ENCODE measurements at places on chromosomes 4 and X. TPM values are rescaled to one million over a fixed set of nuclear protein-coding genes. Genes with fewer than 3 reads are reported as not detected.
A peak's percentile ranks its signal among the peaks of the same experiment; 100 is the strongest.

GRCh38 chrX:140756941-140757340, 47.4 kb downstream of the LINC00632 start:
- H3K27ac ChIP-seq: no peak overlapping the region
- H3K4me1 ChIP-seq: no peaks in the 10 kb centered on the region
- no peaks in the 10 kb centered on the region for H3K27me3 ChIP-seq
- no peaks in the 10 kb centered on the region for H3K36me3 ChIP-seq

CHRDL1 gene
- total RNA-seq: 10.4 TPM

DNA sequence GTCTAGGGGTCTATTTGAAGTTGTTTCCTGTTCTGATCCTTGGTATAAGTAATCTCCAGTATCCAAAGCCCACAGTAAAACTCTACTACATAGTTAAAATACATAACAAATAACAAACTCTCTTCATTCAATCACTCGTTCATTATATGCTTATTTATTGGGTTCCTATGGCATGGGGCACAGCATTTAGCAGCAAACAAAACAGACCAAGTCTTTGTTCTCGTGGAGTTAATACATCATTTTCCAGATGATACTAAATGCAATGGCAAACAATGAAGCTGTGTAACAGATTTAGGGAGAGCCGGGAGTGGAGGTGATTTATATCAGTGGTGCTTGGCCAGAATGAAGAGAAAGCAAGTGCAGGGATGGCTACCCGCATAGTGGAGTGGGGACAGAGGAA, 36.6 kb upstream of the SPARCL1 start:
- H3K36me3 ChIP-seq: no peaks in the 10 kb centered on the region
- H3K4me1 ChIP-seq: no peaks in the 10 kb centered on the region
- no peak for DNase-seq
- no peak overlapping the region for H3K27ac ChIP-seq

- no peaks in the 10 kb centered on the region for H3K36me3 ChIP-seq
- H3K27me3 ChIP-seq: no peaks in the 10 kb centered on the region
- no peak overlapping the region for H3K27ac ChIP-seq
- H3K4me3 ChIP-seq: no peak overlapping the region
Observed at GRCh38 chr4:1081689-1082040, 31.7 kb downstream of the RNF212 start.

DNA sequence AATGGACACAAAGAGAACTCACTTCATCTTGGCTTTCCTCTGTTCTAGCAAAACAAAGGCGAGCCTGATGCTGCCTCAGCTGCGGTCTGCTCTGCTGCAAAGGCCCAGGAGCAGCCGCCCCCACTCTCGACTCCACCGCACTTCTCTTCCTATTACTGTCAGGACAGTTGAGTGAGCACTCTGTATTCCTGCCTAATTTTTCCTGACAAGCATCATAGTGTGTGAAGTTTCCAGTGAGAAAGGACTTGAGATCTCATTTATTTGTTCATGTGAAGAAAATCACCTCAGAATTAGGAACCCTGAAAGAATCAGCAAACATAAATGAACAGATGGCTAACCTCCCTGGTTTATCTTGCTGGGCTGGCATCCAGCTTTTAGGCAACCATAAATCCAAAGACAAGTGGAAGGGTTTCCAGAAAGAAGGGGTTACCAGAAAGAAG, 15.6 kb downstream of the SCARB2 start:
- H3K4me1 ChIP-seq: no peaks in the 10 kb centered on the region
- H3K4me3 ChIP-seq: no peak overlapping the region
- peaks cover 18% of the 10 kb centered on the region for H3K36me3 ChIP-seq
- H3K27ac ChIP-seq: peak overlapping the region; percentile 88
- no peak for DNase-seq

DNA sequence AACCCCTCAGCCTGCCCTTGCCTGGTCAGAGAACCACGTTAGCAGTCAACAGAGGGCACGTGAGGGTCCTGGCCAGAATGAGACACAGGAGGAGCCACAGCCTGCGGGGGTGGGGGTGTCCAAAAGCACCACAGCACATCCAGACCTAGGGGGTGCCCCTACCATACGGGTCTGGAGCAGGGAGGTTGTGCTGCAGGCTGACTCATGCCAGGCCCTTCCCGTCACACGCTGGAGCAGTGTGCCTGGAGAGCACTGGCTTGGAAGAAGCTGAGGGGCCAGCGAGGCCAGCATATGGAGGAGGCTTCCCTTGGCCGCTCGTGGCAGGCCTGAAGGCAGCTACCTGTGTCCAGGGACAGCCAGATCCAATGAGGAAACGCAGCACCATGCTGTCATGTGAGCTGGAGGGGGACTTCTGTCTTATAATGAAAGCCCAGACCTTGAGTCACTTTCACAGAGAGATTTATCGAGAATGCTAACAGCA, 1.5 kb upstream of the IRAK1 start:
- peak overlapping the region; percentile 86 for H3K27ac ChIP-seq
- no peak overlapping the region for H3K4me3 ChIP-seq
- no peaks in the 10 kb centered on the region for H3K27me3 ChIP-seq
- peaks cover 20% of the 10 kb centered on the region for H3K4me1 ChIP-seq

- H3K36me3 ChIP-seq: no peaks in the 10 kb centered on the region
- H3K4me1 ChIP-seq: no peaks in the 10 kb centered on the region
Observed at GRCh38 chr4:87938746-87939145, 36.8 kb upstream of the SPP1 start.

DNA sequence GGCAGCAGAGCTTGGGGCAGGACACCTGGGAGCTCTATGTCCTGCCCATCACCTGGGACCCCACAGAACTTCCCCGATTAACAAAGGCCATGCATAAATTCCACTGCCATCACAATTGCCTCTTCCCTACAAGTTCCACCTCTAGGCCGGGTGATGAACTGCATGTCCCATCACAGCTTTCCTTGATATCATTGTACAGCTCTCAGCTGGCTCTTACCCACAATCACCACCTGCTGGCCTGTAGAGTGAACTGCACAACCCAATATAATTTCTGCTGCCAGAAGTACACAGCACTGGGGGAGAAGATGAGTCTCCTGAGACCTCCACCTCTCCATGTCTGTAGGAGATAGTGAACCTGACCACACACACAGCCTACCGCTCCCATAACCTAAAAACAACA, 285.0 kb upstream of the AADAT start:
- H3K36me3 ChIP-seq: no peaks in the 10 kb centered on the region
- H3K27me3 ChIP-seq: no peaks in the 10 kb centered on the region
- no peak overlapping the region for H3K4me3 ChIP-seq
- H3K4me1 ChIP-seq: no peaks in the 10 kb centered on the region
- DNase-seq: no peak

DNA sequence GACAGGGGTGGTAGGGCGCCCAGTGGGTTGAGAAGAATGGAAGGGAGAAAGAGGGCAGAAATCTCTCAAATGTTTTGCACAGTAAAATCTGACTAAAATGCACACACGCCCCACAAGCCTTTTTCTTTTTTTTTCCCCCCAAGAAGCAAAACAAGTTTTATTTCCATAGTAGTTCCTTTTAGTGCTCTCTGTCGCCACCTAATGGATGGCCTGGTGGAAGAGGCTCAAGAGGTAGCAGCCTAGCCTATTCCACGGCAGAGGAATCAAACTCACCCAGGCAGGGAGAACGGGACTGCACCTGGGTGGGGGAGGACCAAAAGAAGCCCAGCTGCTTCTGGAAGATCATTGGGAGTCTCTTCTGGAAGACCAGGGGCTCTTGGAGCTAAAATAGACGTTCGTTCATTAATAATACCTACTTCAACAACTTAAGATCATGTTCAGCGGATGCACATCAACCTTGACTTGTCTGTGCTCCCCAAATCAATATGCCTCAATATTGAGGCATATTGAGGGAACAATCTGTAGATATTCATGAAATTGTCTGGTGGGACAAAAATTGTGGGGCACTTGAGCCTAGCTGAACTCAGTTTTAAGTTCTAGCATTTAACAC, 31.6 kb upstream of the IRAK1 start:
- no peaks in the 10 kb centered on the region for H3K4me1 ChIP-seq
- no peaks in the 10 kb centered on the region for H3K27me3 ChIP-seq
- H3K36me3 ChIP-seq: no peaks in the 10 kb centered on the region
- peak overlapping the region; percentile 11 for H3K27ac ChIP-seq

Data from right atrium auricular region (tissue), 2 donors.